Fibroblast of the aortic adventitia (primary cell): ENCODE measurements at places on chromosomes 2 and 18. TPM values are rescaled to one million over a fixed set of nuclear protein-coding genes. Genes with fewer than 3 reads are reported as not detected.

The HOXD9 gene
- not detected in 2 replicates for total RNA-seq

The CLEC4F gene
- total RNA-seq = not detected in 2 replicates

The CRYGD gene
- not detected in 2 replicates for total RNA-seq

The VIL1 gene
- not detected in 2 replicates for total RNA-seq

The ZNF521 gene
- total RNA-seq = 35.7 and 48.6 TPM in 2 replicates

The RIT2 gene
- not detected in 2 replicates for total RNA-seq

The ANAPC1 gene
- 61.1 and 105 TPM in 2 replicates for total RNA-seq

The PLEKHH2 gene
- total RNA-seq = 5.4 and 20.0 TPM in 2 replicates

The UGT1A8 gene
- 0.09 TPM in 1 of 2 replicates, not detected in the other for total RNA-seq

The NMUR1 gene
- not detected in 2 replicates for total RNA-seq

The SCN2A gene
- 16.7 and 18.5 TPM in 2 replicates for total RNA-seq

The CFC1 gene
- total RNA-seq = not detected in 2 replicates

The AGFG1 gene
- total RNA-seq = 10.8 and 81.3 TPM in 2 replicates

The PLGLB2 gene
- 2.3 TPM in 1 of 2 replicates, not detected in the other for total RNA-seq

The OTX1 gene
- 0.27 and 0.57 TPM in 2 replicates for total RNA-seq

The RGPD4 gene
- 0.16 TPM in 1 of 2 replicates, not detected in the other for total RNA-seq

The IL18R1 gene
- 4.7 and 6.8 TPM in 2 replicates for total RNA-seq

The THADA gene
- 34.6 and 54.9 TPM in 2 replicates for total RNA-seq

The KLHL30 gene
- 0.09 and 0.33 TPM in 2 replicates for total RNA-seq

The AFF3 gene
- total RNA-seq = 4.2 TPM in 1 of 2 replicates, not detected in the other

The NAT8 gene
- not detected in 2 replicates for total RNA-seq

The RPRM gene
- 0.27 TPM in 1 of 2 replicates, not detected in the other for total RNA-seq

The ADD2 gene
- 0.36 and 17.3 TPM in 2 replicates for total RNA-seq

The INPP5D gene
- total RNA-seq = 0.54 and 0.98 TPM in 2 replicates

The C2orf80 gene
- not detected in 2 replicates for total RNA-seq

The UGT1A6 gene
- total RNA-seq = 0.09 TPM in 1 of 2 replicates, not detected in the other

The TMEM200C gene
- 0.33 and 0.36 TPM in 2 replicates for total RNA-seq

The AQP4 gene
- not detected in 2 replicates for total RNA-seq

The CROCC2 gene
- under 0.01 and 0.41 TPM in 2 replicates for total RNA-seq

The CDKL4 gene
- 0.90 and 10.4 TPM in 2 replicates for total RNA-seq

The CNTNAP5 gene
- total RNA-seq = under 0.01 TPM in 1 of 2 replicates, not detected in the other

The COLEC12 gene
- 63.9 and 109 TPM in 2 replicates for total RNA-seq

The FOXD4L1 gene
- 0.09 and 0.16 TPM in 2 replicates for total RNA-seq

The CD28 gene
- not detected in 2 replicates for total RNA-seq

The SPP2 gene
- 0.36 TPM in 1 of 2 replicates, not detected in the other for total RNA-seq

The ABCA12 gene
- total RNA-seq = 0.08 and 0.09 TPM in 2 replicates

The ZNF892 gene
- 4.9 and 7.3 TPM in 2 replicates for total RNA-seq
